ENCODE measurements at places on chromosomes 4 and X. TPM values are rescaled to one million over a fixed set of nuclear protein-coding genes. Genes with fewer than 3 reads are reported as not detected.

Gene ADH1C
- total RNA-seq = not detected

Gene DNAAF6
- not detected for total RNA-seq

Gene TMEM31
- total RNA-seq = not detected

Gene HS3ST1
- total RNA-seq = not detected

Gene XAGE2
- not detected for total RNA-seq

Gene ASB12
- total RNA-seq = not detected

Gene MEPE
- not detected for total RNA-seq

Gene DMD
- 3.2 TPM for total RNA-seq

Gene FHDC1
- total RNA-seq = 0.18 TPM

Gene MAGEA8
- not detected for total RNA-seq

Gene SATL1
- total RNA-seq = not detected

Gene MAPK10
- total RNA-seq = 10.1 TPM

Gene GUCY1A1
- total RNA-seq = 0.35 TPM

Gene TMEM271
- total RNA-seq = not detected

Gene CLDN22
- not detected for total RNA-seq

Gene PPP1R2C
- total RNA-seq = not detected

Gene SYNPO2
- total RNA-seq = 6.9 TPM

Gene PPBP
- total RNA-seq = not detected
